ENCODE measurements at places on chromosomes 2 and 18.

- DNase-seq: no peak
These were observed 143.1 kb downstream of the PTH2R start for GRCh38 chr2:208549546-208550158.

GRCh38 chr2:224059178-224059577, 20.1 kb upstream of the SERPINE2 start:
- no peak for DNase-seq

GRCh38 chr2:108377815-108378630, at the start of gene SULT1C4:
TSS of gene SULT1C4 (plus strand) at chr2:108377954. CDS start at chr2:108378338, 384 bp downstream.
- no peak for DNase-seq

DNA sequence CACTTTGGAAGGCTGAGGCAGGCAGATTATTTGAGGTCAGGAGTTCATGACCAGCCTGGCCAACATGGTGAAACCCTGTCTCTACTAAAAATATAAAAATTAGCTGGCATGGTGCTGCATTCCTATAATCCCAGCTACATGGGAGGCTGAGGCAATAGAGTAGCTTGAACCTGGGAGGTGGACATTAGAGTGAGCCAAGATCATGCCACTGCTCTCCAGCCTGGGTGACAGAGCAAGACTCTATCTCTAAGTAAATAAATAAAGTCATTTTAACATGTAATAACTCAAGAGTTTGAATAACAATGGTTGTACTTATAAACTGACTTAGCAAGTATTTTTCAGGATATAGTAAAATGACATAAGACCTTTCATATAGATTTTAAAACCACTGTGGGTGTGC, 169.3 kb upstream of the FN1 start:
- no peak for DNase-seq

GRCh38 chr2:238921259-238921658, 73.4 kb downstream of the TWIST2 start:
- no peak for DNase-seq

DNA sequence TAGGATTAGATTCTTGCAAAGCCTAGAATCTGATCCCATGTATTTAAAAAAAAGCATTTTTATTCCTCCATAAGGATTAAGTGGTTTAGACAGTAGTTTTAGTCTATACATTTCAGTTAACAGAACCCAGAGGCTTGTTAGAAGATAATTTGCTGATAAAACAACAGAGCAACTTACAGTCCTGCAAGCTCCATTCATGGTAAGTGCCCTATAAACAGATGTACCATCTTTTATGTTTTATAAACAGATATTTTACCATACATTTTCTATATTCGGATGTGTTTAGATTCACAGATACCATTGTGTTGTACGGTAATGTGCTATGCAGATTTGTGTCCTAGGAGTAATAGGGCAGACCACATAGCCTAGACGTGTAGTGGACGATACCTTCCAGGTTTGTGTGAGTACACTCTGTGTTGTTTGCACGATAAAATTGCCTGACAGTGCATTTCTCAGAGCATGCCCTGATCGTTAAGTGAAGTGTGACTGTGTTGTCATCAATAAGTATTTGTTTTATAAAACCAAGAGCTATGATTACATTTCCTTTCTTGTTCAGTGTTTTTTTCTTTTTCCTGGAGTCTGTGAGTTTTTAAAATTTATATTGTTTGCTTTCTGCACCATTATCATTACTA, 54.2 kb downstream of the CERS6 start:
- no peak for DNase-seq

- DNase-seq: no peak
These were observed 707.7 kb downstream of the LRP1B start for GRCh38 chr2:141423124-141423523.

DNA sequence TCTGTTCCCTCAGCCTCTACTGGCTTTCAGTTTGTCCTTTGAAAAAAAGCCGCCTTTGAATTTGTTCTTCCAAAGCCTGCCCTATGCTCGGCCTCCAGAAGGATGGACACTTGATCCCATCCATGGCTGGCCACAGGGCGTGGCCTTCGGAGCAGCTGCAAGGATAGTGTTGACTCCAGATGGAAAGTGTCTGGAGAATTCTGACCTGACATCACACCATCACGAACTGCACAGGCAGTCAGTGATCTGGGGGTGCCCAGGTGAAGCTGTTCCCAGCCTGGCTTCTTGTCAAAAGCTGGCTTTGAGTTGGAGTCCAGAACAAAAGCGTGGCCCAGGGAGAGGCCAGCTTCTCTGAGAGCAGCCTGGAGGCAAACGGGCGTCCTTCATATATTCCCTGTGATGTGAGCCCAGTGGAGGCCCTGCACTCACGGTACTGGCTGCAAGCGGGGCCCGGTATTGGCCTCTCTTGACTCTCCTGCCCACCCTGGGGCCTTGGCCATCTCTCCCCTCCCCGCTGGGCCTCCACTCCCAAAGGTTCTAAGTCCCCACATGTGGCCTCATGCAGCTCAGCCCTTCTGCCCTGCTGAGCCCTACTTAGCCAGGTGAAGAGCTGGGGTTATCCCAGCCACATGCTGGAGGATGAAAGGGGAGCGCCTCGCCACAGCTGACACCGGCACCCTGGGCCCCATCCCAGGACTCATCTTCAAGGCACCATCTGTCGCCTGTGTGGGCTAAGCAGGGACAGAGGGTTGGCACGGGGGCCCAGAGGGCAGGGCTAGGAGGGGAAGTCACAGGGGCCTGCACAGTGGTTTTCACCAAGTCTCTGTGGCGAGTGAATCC, 20.4 kb upstream of the ATOH8 start:
- DNase-seq: no peak

GRCh38 chr2:146374505-146374904, 1470.3 kb upstream of the ACVR2A start:
- DNase-seq: no peak

DNA sequence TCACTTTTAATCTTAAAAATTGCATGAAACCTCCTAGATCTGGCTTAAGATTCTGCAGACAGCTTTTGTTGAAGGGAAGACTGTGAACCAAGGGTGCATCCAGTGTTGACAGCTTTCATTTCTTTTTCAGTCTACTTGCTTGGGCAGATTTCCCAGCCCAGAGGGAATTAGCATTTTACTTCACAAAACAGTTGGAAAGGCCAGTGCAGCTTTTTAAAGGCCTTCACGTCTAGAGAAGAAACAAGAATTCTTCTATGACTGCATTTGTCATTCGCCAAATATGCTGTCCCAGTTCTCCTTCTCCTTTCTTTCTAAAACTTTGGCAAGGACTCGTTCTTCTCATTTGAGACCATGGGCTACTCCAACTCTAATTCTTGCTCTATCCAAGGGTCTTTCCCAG, 17.4 kb downstream of the NTSR2 start:
- no peak for DNase-seq

- no peak for DNase-seq
These were observed 18.7 kb upstream of the ASPRV1 start for GRCh38 chr2:69979902-69980807.

DNA sequence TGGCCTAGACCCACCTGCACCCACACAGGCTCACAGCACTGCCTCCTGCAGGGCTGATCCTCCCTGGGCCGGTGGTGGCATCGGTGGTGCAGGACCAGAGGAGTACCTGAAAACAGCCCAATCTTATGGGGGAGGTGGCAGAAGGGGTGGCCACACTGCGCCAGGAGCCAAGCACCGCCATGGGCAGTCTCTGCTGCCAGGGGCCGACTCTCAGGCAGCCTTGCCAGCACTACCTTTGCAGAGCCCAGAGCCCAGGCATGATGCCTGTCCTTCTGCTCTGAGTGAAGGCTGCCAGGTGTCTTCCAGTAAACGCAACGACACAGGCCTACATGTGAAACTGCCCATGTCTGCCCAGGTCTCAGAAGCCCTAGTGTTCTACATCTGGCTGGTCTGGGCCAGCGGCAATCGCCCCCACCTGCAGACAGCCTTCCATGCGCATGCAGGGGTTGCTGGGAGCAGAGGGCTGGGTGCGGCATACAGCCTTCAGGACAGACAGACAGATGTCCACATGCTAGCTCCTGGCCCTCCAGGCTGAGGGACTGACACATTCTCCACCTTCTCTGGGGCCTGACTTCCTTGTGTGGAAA, 6.8 kb downstream of the HS6ST1 start:
- no peak for DNase-seq

- no peak for DNase-seq
These were observed 119.1 kb upstream of the PXDN start for GRCh38 chr2:1863386-1863785.

- DNase-seq: no peak
These were observed 102.7 kb downstream of the MYO1B start for GRCh38 chr2:191347881-191348280.

DNA sequence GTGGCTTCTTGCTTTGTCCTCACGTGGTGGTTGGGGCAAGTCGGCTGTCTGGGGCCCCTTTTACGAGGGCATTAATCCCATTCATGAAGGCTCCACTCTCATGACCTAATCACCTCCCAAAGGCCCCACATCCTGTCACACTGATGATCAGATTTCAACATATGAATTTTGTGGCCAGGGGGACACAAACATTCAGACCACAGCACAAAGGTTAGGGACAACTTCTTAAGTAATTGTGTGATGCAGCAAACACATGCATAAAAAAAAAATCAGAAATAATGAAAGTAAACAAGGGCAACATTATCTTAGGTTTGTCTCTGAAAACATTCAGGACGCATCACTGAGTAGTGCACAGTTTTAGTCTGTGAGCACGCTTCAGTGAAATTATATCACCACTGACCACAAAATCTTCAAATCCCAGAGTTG, 54.2 kb upstream of the FRZB start:
- no peak for DNase-seq

DNA sequence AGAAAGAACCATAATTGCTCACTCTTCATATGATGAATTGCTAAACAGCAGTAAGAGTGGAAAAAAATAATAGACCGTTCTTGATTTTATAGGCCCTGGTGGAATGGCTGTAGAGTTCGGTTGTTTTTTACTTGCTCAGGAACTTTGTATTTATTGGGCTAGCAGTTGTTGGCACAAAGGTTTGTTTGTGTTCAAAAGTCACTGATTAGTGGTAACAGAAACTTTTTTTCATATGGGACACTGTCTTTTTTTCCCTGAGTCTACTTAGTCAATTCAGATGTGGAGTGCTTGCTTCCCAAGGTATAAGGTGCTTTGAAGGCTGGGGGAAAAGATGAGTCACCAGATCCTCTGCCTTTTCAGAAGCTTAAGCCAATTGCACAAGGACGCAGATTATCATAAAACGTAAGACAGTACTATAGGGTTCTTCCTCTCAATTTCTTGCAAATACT, 25.8 kb downstream of the PHLPP1 start:
- no peak for DNase-seq

- no peak for DNase-seq
These were observed 360.9 kb upstream of the ZC3H15 start for GRCh38 chr2:186125156-186125555.

GRCh38 chr2:72894514-72894913, 7.3 kb downstream of the SPR start:
- DNase-seq: no peak

GRCh38 chr2:120722246-120722567, 13.5 kb upstream of the GLI2 start:
- no peak for DNase-seq

DNA sequence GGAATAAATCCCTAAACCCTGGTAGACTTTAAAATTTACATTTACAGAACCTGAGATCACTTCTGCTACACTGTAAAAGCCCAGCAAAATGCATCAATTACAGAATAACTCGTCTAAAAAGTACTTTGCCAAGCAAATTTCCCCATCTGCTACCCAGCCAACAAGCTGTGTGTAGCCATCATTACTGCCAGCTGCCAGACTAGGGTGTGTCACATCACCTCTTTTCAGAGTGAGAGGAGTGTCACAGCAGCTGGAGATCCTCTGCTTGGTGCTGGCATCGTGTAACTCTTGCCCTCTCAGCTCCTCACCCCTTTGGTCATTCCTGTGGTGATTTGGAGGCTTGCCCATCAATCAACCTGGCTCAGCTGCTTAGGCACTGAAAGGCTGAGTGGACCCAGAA, 340.4 kb upstream of the MMADHC start:
- no peak for DNase-seq

- DNase-seq: no peak
These were observed 22.7 kb upstream of the CELF4 start for GRCh38 chr18:37588289-37588688.

GRCh38 chr2:98715812-98716451, 15.0 kb downstream of the MGAT4A start:
- no peak for DNase-seq

GRCh38 chr2:9206991-9207640, 504 bp downstream of the ASAP2 start:
- DNase-seq: no peak

DNA sequence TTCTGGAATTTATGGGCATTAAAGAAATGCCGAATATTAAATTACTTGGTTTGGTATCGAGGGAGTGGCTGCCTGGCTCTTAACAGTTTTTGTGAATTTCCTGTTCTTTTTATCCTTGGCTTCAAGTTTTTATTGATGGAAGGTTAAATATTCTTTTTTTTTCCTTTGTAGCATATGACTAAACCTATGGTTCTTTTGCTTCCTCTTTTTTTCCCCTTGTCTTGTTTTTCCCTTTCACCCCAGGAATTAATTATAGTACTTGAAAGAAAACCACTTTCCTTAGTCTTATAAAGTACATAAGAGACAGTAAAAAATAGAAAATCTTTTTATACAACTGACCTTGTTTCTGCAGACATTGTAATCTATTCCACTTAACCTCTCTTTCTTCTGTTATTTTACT, 42.4 kb downstream of the MGAT5 start:
- no peak for DNase-seq

- no peak for DNase-seq
These were observed 16.8 kb downstream of the SP140L start for GRCh38 chr2:230343747-230344146.

- DNase-seq: no peak
These were observed 68.2 kb downstream of the DCDC2C start for GRCh38 chr2:3771576-3771975.

GRCh38 chr2:196598412-196598811, 41.1 kb upstream of the CCDC150 start:
- no peak for DNase-seq

DNA sequence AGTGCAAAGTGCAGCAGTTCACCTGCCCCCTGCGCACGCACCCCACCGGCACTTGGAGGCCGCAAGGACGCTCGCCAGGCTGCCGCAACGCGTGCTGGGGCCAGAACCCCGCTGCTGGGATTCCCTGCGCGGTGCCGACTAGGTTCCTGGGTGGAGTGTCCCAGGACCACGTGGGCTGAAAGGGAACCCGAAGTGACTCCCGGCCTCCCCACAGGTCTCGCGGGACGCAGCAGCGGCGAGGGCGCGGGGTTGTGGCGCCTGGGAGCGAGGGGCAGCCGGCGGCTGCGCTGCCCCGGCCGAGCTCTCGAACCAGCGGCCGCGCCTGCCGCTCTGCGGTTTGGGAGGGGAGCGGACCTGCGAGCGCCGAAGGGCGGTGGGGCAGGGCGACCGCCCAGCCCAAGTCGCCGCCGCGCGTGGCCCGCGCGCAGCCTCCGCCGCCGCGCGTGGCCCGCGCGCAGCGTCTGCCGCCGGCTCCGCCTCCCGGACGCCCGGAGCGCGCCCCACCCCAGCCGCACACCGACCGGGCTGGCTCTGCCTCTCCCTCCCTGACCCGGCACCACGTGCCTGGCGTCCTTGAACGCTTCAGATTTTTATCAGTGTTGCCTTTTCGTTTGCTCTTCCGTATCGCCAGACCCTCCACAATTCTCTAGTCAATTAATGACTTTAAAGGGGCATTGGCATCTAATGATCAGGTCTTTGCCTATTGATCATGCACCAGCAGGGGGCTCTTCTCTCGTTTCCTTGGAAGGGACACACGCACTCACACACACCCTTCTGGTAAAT, at the start of gene FTCDNL1:
Gene FTCDNL1, minus strand, starts transcription at position 475 of the 783 bp plus-strand sequence. CDS start 2,230 bp downstream, outside the sequence.
- peak; percentile 37 for DNase-seq

- DNase-seq: no peak
These were observed 31.8 kb upstream of the TNFAIP6 start for GRCh38 chr2:151325581-151326095.

All from activated CD4-positive, CD25-positive, alpha-beta regulatory T cell (primary cell).